Stimulated activated CD4-positive, alpha-beta T cell treated with anti-CD3 and anti-CD28 coated beads, Interleukin-1b, Interleukin-23, amount 100 ng/mL, for 24 hours (primary cell): ENCODE measurements at places on chromosomes 11 and 22.

DNA sequence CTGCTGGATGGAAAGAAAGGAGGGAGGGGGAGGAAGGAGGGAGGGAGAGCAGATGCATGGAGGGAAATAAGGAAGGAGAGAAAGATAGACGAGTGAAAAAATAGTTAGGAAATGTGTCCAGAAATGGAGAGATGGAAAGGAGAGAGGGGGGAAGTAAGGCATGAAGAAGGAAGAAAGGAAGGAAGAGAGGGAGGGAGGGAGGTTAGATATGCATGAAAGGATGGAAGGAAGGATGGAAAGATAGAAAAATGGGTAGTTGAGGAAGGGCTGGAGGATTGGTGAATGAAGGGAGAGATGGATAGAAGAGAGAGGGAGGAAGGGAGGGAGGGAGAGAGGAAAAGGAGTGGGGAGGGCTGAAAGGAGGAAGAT, 19.6 kb downstream of the LINC01488 start:
- no peak for DNase-seq

DNA sequence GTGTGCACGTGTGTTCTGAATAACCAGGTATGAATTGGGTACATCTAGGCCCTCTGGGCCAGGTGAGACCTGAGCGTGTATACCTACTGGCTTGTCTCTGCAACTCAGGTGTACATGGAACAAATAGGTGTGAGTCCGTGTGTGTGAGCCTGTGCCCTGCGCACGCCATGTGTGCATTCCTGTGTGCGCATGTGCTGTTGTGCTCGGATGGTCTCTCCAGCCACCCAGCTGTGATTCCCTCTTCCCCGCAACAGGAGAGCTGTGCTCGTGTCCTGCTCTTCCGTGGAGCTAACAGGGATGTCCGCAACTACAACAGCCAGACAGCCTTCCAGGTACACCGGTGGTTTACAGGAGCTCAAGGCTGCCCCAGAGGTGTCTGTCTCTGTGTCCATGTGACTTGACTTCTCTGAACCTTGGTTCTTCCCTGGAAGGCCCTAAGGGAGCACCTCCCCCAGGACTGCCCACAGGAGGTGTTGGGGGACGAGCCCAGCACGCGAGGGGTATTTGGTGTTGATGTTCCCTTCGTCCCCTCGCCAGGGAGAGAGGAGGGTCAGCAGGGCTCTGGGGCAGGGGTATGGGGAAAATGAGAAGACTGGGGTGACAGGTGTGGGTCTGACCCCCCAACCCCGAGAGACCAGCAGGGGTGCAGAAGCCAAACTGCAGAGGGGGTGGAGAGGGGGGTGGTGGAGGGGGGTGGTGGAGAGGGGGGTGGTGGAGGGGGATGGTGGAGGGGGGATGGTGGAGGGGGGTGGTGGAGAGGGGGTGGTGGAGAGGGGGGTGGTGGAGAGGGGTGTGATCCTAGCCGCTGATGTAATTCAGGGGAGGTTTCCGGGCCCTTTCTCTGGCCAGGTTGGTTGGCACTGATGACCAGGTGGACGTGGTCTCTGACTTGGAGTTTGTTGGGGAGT, 10.7 kb downstream of the SHANK3 start:
- DNase-seq: no peak

- DNase-seq: no peak
Observed at GRCh38 chr22:31950226-31950625, 5.9 kb downstream of the YWHAH start.

DNA sequence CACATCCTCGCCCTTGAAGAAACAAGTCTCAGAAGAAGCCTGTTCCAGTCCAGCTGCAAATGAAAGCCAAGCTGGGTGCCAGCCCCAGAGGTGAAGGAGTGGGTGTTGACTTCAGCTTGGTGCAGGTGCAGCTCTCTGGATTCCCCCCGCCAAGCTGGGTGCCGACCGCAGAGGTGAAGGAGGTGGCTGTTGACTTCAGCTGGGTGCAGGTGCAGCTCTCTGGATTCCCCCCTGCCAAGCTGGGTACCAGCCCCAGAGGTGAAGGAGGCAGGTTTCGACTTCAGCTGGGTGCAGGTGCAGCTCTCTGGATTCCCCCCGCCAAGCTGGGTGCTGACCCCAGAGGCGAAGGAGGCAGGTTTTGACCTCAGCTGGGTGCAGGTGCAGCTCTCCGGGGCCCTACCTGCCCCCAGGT, 1234.0 kb downstream of the TBC1D22A start:
- DNase-seq: no peak

DNA sequence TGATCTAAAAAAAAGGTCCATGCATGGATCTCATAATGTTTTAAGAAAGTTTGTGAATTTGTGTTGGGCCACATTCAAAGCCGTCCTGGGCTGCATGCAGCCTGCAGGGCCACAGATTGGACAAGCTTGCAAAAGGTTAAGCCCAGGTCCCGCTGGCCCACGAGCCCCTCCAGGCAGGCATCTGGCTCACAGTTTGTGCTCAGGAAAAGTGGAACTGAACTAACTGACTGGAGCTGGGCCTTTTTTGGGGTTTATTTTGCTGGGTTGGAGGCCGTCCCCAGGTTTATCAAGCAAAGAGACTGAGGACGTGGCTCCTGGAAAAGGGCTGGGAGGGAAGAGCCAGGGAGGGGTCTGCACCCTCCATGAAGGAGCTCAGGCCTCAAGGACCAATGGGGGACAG, 32.1 kb upstream of the BAIAP2L2 start:
- DNase-seq: no peak

DNA sequence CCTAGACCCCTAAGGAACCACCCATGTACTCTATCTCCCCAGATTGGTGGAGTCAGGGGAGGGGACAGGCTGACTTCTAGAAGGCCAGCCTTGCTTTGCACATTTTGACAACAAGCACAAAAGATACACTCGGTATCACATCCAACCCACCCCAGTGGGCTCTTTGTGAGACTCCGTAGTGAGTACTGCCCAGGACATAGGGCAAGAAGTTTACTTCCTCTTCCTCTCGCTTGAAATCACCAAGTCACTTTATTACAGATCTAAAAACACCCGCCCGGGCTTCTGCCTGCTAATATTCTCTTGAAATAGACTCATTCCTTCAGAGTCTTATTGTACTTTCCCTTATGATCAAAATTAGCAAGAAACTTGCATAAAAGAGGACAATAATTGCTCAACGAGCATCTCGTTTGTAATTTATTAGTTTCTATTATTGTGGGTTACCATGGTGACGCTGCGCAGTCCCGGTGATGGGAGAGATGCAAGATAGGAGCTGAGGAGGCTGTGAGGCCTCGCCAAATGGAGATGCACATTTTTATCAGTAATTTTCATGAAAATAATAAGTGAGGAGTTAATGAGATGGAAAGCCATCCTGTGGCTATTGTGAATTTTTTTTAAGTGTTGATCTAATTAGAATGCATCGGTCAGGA, 96.9 kb downstream of the FEZ1 start:
- DNase-seq: no peak

GRCh38 chr22:30390974-30391691, 3.9 kb upstream of the RNF215 start:
- peak; percentile 59 for DNase-seq
